ENCODE measurements at places on chromosomes 3 and 15.

GRCh38 chr3:63795438-63795837 lies 23.7 kb upstream of the C3orf49 start:
- DNase-seq: no peak

DNA sequence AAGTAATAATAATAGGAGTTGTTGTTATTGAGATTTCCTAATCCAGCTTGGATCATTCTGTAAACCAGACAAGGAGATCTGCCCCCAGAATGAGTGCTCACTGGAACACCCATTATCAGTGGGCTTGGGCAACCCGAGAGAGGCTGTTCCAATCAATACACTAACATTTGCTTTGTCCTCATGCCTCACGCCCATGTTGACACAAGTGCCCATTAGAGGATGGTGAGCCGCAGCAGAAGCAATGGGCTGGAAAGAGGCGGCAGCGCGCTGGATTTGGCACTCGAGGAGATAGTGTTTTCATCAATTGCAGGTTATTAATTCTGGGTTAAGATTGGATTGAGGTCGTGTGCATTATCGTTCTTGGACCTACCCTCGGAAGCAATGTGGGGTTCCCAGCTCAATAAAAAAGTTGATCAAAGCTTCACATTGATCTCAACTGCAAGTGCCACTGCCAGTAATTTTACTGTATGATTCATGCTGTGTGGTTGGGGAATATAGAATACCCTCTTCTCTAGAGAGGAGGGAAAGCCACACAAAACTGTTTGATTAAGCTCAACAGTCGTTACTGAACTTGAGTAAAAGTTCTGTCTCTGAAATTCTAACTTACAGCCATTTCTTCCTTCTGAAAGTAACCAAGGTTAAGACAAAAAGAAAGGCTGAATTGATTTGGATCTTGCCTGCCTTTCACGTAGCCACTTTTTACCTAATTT lies 15.7 kb downstream of the LYZL4 start:
- DNase-seq: no peak

GRCh38 chr3:186580785-186581184 lies 10.3 kb downstream of the DNAJB11 start:
- no peak for DNase-seq

DNA sequence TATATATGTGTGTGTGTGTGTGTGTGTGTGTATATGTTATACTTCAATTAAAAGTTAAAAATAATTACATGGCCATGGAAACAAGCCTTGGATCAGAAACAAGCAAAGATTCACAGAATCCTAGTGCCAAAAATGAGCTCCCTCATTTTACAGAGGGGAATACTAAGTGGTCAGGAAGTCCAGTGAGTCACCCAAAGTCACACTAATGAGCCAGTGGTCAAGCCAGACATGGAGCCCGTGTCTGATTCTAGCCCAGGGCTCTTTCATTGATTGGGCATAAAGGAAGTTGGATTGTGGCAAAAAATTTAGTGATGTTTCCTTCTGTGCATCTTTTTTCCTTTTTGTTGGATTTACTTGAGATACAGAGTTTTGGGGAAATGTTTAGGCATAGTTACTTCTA lies 152.5 kb upstream of the NPHP3 start:
- DNase-seq: no peak

DNA sequence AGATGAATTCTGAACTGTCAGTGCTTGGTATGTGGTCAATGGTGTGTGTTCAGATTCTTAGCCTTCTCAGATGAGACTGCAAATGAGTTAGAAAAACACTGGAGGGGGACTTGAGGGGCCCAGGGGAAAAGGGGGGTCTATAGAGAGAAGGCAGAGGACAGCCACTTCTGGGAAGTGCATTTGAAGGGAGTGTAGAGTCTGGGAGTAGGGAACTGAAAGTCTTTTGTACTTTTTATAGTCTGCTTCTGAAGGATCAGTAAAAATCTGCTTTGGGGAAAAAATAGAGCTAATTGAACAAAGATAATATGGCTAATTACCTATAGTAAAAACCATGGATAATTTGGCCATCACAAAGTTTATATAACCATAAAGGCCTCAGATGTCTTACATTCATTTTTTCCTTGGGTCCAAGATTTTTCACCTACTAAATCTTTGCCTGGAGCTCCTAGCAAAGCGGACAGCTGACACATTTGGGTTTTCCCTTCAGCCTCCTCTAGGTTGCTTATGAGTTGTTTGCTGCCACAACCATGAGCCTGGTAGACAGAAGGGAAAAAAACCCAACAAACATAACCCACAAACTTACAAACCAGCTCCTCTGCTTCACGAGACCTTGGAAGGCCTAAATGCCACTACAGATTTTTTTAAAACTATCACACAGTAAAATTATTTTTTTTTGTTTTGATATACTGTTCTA lies 48.8 kb downstream of the CD86 start:
- no peak for DNase-seq

DNA sequence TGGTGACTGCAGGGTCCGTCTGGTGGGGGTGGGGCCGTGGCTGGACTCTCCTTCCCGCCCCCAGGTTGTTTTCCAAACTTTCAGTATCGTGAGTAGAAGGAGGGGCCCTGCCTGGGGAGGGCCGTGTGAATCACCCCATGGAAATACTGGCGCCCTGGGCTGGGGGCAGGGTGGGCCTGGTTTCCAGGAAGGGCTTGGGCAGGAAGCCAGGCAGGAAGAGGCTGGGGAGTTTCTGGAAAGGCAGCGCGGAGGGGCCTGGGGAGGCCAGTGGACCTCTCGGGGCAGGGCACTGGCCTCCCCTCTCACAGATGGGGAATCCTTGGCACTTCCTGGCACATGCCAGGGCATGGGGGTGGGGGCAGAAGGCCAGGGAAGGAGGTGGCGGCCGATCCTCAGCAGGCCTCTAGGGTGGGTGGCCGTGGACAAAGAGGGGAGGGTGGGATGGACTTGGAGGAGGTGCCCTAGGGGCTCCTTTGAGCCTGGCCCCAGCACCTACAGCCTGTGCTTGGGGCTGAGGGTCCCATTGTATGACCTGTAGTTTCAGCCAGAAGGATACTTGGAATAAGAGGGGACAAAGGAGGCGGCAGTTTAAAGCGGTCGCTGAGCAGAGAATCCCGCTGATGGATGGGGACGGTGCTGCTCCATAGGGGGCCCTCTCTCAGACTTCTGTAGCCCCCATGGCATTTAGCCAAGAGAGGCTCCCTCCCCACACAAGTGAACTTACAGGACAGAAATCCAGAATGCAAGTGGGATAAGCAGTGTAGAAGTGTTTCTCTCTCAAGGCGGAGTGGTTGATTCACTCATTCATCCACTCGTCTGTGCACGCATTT lies 56.5 kb upstream of the GATA2 start:
- DNase-seq: no peak

Data from ascending aorta (tissue), 2 donors.